Activated T-cell treated with anti-CD3 and anti-CD28 coated beads, Interleukin-2, amount 50 U/mL, for 24 hours (primary cell): ENCODE measurements at places on chromosomes 1 and 21.

DNA sequence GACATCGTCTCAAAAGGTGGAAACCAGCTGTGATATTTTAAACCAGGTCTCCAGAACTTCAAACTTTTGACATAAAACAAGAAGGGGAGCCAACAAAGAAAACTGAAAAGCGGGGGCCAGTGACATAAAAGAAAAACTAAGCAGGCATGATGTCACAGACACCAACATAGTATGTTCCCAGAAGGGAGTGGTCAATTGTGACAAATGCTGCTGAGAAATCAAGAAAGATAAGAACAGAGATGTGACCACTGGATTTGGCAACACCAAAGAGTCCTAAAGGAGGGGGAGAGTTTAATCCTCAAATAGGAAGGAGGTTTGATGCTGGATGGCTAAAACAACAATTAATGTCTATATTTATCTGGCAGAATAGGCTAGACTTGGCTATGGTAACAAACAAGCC lies 2.3 kb upstream of the RNF19B start:
- peaks cover 13% of the 10 kb centered on the region for H3K27me3 ChIP-seq
- H3K4me1 ChIP-seq = peaks cover 47% of the 10 kb centered on the region
- H3K36me3 ChIP-seq = peaks cover 10% of the 10 kb centered on the region
- H3K27ac ChIP-seq = no peak overlapping the region
- DNase-seq = no peak
- H3K4me3 ChIP-seq = no peak overlapping the region

DNA sequence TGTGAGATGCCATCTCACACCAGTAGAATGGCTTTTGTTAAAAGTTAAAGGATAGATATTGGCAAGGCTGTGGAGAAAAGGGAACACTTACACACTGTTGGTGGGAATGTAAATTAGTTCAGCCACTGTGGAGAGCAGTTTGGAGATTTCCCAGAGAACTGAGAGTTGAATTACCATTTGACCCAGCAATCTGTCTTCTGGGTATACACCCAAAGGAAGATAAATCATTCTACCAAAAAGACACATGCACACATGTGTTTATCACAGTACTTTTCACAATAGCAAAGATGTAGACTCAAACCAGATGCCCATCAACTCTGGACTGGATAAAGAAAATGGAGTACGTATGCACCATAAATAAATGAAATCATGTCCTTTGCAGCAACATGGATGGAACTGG lies 88.6 kb upstream of the LRRC8D start:
- H3K27ac ChIP-seq = peak overlapping the region; percentile 86
- DNase-seq = no peak
- H3K4me1 ChIP-seq = peaks cover 68% of the 10 kb centered on the region
- peak overlapping the region; percentile 2 for H3K4me3 ChIP-seq

- no peaks in the 10 kb centered on the region for H3K4me1 ChIP-seq
- H3K36me3 ChIP-seq = no peaks in the 10 kb centered on the region
- H3K27ac ChIP-seq = no peak overlapping the region
- DNase-seq = no peak
These were observed 251.3 kb downstream of the PCP4 start for GRCh38 chr21:40118527-40118926.

- no peaks in the 10 kb centered on the region for H3K36me3 ChIP-seq
- H3K4me3 ChIP-seq = no peak overlapping the region
- H3K27me3 ChIP-seq = peaks cover 38% of the 10 kb centered on the region
These were observed 242.3 kb downstream of the LMX1A start for GRCh38 chr1:165114022-165114888.

GRCh38 chr1:219773775-219774174 lies 154.6 kb downstream of the SLC30A10 start:
- DNase-seq = no peak
- no peak overlapping the region for H3K4me3 ChIP-seq
- no peaks in the 10 kb centered on the region for H3K27me3 ChIP-seq
- H3K36me3 ChIP-seq = no peaks in the 10 kb centered on the region

- peak overlapping the region; percentile 91 for H3K27ac ChIP-seq
- peak; percentile 66 for DNase-seq
- peak overlapping the region; percentile 88 for H3K4me3 ChIP-seq
- peaks cover 90% of the 10 kb centered on the region for H3K4me1 ChIP-seq
- H3K36me3 ChIP-seq = peaks cover 42% of the 10 kb centered on the region
These were observed 577 bp downstream of the IKBKE start for GRCh38 chr1:206470692-206471414.

DNA sequence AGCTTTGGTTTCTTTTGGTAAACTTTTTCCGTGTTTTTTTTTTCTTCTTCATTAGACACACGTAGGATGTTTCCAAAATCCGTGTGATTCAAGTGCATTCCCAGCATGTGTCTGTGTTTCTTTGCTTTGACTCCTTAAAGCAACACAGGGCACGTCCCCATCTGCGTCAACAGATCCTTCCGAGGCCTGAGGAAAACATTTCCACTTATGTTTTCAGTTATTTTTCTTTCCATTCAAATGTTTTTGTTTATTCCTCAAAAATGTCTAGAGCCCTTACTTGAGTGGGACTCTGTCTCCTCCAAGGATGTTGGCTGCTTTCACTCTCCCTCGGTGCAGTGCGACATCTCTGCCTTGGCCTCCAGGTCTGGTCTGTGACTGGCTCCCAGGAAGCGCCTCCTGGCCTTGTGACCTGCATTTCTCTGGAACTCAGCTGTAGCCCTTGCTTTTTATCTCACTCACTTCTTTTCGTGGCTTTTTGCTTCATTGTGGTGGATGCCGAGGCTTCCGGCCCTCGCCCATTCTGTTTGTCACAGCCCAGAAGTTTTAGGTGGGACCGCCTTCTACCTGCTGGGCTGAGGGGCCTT lies 31.3 kb upstream of the SLC19A1 start:
- H3K27me3 ChIP-seq = no peaks in the 10 kb centered on the region
- no peak overlapping the region for H3K4me3 ChIP-seq
- DNase-seq = no peak
- no peaks in the 10 kb centered on the region for H3K36me3 ChIP-seq
- no peak overlapping the region for H3K27ac ChIP-seq

DNA sequence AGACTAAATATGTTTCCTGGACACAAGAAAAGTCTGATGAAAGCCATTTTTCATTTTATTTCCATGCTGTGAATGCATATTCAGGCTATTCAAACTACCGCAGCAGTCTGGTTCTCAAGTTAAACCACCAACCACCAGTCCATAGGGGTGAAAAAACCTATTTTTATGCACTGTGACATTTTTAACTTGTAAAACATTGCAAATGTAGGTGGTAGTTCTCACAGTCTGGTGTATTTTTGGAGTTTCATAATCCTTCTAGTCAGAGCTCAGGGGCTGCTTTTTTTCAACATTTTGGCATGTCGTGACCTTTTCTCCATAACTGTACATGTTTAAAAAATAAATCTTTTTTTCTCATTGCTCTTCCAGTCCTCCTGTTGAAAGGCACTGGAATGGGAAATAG lies 907.6 kb upstream of the ADGRL2 start:
- DNase-seq = no peak
- no peak overlapping the region for H3K4me3 ChIP-seq
- no peaks in the 10 kb centered on the region for H3K4me1 ChIP-seq
- no peaks in the 10 kb centered on the region for H3K27me3 ChIP-seq
- no peaks in the 10 kb centered on the region for H3K36me3 ChIP-seq
- H3K27ac ChIP-seq = no peak overlapping the region
